ENCODE measurements at places on chromosomes 2 and 18.

GRCh38 chr2:177314194-177314593 is 49.7 kb upstream of the NFE2L2 start:
- no peak for DNase-seq

DNA sequence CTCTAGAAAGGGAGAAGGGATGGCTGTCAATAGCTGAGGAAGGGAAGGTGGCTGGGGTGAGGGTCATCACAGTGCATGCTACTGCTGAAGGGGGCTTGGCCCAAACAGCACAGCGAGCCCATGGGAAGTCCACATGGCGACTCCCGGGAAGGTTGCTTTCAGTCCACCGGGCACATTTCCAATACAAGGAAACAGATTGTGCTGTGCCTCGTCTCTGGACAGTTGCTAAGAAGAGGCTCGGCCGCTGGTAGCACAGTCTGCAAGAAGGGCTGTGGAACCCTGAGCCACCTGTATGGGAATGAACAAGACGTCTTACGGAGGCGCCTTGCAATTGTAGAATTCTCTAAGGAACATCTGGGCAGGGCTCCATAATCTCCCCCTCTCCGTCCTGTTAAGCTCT is 123.1 kb downstream of the CELF4 start:
- no peak for DNase-seq

- DNase-seq = no peak
Observed at GRCh38 chr2:215746887-215747615, 266.3 kb downstream of the MREG start.

- DNase-seq = no peak
Observed at GRCh38 chr2:208049441-208049840, 24.1 kb upstream of the PLEKHM3 start.

DNA sequence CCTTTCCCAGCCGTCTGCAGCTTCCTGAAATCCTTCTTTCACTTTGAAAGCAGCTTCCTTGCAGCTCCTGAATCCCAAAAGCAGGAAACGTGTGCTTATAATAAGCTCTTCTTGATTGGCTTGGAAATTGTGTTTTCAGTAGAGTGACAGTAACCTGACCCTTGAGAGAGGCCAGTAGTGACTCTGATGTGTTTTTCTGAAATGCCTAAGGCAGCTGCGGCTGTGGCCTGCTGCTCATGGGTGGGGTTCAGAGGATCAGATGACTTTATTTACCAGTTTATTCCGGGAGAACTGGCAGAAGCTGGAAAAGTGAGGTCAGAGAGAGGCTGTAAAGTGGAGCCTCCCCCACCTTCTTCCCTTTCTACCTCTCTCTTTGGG is 31.9 kb upstream of the RPIA start:
- DNase-seq = no peak

DNA sequence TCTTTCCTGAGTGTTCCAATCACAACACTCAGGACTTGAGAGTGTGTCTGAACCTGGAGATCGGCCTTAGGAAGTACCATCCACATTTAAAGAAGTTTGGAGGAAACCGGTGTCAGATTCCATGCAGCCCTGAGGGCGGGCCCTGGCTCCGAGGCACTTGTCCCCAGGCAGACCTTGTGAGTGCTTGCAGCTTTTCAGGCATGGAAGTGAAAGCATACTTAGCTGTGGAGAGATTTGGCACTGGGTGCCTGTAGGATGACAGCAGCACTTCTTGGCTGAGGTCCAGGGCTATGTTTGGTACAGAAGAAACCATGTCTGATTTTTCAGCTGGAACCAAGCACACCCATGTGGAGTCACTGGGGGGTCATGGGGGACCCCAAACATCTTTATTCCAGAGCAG is 230.8 kb downstream of the SEPTIN10 start:
- DNase-seq = no peak

DNA sequence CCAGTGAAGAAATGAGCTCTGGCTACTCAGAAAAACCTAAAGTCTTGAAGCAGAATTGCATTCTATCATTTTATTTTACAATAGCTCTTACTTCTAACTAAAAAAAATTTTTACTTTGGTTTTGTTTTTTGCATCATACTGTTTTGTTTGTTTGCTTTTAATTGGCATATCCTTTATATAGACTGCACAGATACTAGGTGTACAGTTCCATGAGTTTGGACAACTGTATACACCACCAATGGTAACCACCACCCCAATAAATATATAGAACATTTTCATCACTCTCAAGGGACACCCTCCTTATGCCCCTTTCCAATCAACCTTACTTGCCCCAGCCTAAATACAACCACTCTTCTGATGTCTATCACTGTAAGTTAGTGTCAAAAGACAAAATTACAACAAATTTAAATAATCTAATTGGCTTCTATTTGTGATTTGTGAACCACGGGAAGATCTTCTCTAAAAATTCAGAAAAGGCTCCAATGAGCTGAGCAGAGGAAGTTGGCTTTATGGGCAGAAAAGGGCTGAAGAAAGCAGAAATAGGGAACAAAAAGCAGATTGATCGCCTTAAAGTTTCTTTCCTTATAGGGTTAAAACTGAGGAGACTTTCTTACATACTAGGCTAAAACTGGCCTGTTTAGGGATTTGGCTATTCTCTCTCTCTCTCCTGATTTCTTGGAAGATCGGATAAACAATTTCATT is 22.2 kb upstream of the SOS1 start:
- no peak for DNase-seq

- no peak for DNase-seq
Observed at GRCh38 chr2:229003256-229003655, 267.8 kb downstream of the PID1 start.

- no peak for DNase-seq
Observed at GRCh38 chr2:37708146-37708545, 36.7 kb upstream of the CDC42EP3 start.

- DNase-seq = no peak
Observed at GRCh38 chr2:10631405-10631804, 58.4 kb downstream of the NOL10 start.

GRCh38 chr2:68853035-68853434 is 18.2 kb downstream of the BMP10 start:
- DNase-seq = no peak

GRCh38 chr2:17101596-17101995 is 416.6 kb downstream of the RAD51AP2 start:
- no peak for DNase-seq

- no peak for DNase-seq
Observed at GRCh38 chr18:59980188-59980637, 80.4 kb downstream of the PMAIP1 start.

DNA sequence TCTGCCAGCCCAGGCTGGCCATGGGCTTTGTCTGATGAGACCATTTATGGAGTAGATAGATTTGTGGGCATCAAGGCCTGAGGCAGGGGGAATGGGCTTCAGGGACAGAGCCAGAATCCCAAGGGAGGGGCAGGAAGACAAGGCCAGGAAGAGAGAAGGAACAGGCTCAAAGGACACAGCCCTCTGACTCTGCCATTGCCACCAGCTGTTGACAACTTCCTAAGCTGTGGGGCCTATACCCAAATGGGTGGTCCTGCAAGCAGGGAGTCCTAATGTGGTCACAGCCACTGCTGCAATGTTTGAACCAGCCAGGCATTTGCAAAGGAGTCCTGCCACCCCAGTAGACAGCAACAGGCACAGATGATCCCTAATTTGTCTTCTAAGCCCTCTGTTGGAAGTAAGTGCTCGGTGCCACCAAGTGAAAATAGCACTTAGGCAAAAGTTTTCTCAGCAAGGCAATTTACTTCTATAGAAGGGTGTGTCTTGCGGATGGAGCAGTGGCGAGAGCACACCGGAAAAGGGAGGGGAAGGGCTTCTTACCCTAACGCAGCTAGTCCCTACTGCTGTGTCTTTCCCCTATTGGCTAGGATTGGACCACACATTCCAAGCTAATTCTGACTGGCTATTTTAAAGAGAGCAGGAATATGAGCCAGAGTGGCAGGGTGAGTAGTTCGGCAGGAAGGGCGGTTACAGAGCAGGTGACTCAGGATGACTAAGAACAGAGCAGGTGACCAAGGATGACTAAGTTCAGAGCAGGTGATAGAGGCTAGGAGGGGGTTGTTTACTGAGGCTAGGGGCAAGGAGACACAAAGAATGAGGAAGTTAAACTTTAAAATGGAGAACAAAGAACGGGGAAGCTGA is 47.2 kb downstream of the C1QL2 start:
- DNase-seq = no peak

DNA sequence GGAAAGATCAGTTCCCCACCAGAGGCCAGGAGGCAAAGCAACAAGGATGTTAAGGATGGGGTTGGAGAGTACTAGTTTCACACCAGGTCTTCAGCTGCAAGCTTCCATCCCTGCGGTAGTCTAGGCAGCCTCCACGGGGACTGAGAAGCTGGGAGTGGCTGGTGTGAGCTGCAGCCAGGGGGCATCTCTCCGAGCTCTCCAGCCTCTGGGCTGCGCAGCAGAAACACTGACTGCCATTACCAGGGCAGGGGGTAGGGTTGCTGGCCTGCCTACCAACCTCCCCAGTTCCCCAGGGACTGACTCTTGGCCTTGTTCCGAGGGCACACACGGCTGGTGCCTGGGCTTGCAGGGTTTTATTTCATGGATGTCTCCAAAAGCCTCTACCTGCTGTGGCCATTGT is 15.9 kb downstream of the GATA6 start:
- DNase-seq = no peak

Data from activated CD8-positive, alpha-beta memory T cell treated with anti-CD3 and anti-CD28 coated beads for 1 hour (primary cell).